ENCODE measurements at places on chromosomes 12 and 14.

DNA sequence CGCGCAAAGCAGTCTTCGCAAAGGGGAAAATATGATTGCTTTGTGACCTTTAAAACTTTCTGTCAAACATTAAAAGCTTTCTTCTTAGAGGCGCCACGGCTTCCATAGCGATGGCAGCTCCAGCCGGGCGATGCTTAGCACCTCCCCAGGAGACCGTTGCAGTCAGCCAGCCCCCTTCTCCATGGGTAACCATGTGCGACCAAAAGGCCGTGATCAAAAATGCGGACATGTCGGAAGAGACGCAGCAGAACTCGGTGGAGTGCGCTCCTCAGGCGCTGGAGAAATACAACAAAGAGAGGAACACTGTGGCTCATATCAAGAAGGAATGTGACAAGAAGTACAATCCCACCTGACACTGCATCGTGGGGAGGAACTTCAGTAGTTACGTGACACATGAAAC, 12.7 kb upstream of the STON2 start:
- DNase-seq, result no peak

GRCh38 chr14:71536927-71537772, 395.1 kb upstream of the RGS6 start:
- DNase-seq, result no peak

GRCh38 chr12:119842380-119842779, 34.7 kb downstream of the CIT start:
- DNase-seq, result no peak

DNA sequence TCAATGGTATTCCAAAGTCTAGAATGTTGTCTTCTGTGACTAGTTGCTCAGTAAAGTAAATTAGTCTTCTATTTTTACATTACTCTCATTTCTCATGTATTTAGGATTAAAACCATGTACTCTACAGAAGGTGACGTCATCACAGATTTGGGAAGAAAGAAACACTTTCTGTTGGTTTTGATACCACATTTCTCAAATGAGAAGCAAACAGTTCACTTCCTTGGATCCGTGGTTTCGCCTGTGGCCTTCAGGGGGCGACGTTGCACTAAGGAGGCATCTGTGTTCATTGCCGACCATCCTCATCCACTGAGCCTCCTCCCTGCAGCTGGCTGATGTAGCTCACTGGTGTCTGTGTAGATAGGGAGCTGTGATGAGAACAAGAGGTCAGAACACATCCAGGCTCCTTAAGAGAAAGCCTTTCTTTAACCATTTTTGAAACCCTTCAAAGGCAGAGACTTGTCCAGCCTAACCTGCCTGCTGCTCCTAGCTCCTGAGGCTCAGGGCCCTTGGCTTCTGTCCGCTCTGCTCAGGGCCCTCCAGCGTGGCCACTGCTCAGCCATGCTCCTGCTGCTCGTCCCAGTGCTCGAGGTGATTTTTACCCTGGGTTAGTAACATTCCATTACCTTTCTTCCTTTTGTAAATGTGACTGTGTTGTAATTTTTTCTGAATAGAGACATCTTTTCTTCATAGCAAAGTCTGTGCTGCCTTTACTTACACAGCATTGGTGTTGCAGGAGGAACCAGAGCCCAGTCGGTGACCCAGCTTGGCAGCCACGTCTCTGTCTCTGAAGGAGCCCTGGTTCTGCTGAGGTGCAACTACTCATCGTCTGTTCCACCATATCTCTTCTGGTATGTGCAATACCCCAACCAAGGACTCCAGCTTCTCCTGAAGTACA, 220.6 kb upstream of the OR4E1 start:
- peak; percentile 31 for DNase-seq

GRCh38 chr12:132326646-132327045, 2.7 kb downstream of the GALNT9 start:
- no peak for DNase-seq

DNA sequence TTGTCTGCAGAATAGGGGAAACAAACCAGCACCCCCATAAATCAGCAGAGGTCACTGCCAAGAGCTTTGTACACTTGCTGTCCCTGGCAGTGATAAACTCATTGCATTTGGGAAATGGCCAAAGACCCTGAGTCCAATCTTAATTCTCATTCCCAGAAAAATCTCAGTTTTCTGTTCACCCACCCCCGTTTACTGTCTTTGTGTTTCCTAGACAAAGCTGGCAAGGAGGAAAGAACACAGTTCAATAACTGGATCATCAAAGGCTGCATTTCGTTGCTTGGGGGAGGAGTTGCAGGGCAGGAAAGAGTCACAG, 365.1 kb downstream of the DPF3 start:
- DNase-seq, result no peak

DNA sequence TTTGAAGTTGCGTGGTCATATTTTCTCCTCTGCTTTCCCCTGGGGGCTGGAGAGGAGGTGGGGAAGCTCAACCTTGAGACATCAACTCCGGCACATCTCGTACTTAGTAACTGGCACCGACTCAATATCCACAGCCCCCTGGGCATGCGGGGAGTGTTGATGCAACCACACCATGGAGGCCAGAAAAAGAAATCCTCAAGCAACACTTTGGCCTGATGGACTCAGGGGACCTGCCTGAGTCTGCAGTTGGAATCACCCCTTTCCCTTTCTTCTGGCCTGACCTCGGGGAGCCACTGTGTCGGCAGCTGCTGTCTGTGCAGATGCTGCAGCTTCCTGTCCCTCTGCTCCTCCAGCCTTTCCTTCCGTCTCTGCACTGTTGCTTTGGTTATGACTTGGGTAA, 11.4 kb upstream of the AACS start:
- DNase-seq, result no peak

- DNase-seq, result no peak
Measured at GRCh38 chr12:13326076-13326475, 129.6 kb downstream of the EMP1 start.

DNA sequence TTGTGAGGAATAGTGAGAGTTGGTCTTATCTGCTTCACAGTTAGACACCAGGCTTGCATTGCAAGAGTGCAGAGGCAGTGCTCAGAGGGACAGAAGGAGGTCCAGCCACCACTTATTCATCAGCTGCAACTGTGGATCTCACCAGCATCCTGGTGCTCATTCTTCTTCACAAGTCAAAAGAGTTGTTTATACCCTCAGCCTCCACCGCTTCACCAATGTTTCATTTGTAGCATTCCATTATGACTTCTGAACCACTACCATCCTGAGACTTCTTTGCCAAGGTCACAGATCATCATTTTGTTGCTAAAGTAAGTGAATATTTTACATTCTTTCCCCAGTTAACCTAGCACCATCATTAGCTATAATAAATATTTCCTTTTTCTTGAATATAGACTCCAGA, 230.5 kb upstream of the KITLG start:
- no peak for DNase-seq

DNA sequence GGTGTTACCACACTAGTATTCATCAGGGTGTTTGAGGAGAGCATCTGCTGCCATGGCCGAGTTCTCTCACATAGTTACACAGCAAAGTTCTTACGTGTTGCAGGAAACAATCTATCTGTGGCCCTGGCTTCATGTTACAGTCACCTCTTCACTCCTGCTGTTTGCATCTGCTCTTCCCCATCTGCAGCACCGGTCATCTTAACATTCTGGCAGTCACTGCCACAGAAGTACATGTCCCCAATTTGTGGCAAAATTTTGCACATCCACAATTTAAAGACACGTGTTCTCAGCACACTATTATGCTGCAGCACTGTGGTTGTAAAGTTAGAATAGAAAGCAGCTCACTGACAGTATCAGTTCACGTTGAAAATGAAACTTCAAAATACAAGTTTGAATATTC, 23.2 kb downstream of the MAPK1IP1L start:
- DNase-seq, result no peak

DNA sequence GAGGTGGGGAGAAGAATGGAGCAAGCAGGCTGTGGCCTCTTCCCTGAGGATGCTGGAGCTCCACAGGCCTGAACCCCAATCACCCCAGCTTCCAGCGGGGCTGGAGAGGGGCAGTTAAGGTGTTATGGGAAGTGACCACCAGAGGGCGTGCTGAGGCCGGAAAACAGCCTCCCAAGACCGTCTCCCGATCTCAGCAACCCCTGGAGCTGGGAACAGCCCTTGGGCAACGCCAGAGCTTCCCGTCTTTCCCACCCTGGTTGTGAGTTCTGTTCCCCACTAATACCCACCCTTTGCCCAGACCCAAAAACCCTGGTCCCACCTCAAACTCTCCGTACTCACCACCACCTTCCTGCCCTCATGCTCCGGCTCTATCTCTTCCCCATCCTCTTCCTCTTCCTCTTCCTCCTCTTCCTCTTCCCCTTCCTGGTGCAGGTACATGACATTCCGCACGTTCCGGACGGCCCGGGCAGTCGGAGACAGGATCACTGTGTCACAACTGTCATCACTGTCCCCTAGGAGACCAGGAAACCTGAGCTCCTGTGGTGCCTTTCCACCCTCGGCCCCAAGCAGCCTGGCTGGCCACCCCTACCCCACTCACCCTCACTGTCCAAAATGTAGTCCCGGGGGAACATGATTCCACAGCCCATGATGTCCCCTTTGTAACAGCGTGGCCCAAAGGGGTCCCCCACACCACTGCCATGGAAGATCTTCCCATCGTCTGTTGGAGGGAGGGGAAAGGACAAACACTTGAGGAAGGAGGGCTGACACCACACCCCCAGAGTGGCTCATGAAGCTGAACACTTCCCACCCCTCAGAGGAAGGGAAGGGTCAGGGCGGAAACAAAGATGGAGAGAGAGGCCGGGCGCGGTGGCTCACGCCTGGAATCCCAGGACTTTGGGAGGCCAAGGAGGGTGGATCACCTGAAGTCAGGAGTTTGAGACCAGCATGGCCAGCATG, 12.9 kb downstream of the SPRYD3 start:
- peak; percentile 66 for DNase-seq

DNA sequence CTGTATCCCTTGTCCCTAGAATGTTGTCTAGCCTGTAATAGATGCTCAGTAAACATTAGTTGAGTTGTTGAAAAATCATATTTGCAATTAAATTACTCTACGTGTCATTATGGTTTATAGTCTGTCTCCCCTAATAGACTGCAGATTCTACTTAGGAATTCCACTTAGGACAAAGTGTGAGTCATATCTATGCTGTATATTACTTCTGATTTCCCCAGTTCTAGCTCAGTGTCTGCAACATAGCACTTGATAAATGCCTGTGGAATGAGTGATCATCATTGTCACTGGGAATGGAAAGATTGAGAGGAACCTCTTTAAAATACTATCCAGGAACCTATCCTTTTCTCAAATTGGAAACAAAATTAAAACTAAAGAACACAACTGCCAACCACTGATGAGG, 99.3 kb downstream of the TBX5 start:
- DNase-seq, result no peak

- no peak for DNase-seq
Measured at GRCh38 chr12:85441741-85442140, 161.7 kb downstream of the ALX1 start.

- DNase-seq, result no peak
Measured at GRCh38 chr14:78316786-78317185, 146.6 kb downstream of the NRXN3 start.

DNA sequence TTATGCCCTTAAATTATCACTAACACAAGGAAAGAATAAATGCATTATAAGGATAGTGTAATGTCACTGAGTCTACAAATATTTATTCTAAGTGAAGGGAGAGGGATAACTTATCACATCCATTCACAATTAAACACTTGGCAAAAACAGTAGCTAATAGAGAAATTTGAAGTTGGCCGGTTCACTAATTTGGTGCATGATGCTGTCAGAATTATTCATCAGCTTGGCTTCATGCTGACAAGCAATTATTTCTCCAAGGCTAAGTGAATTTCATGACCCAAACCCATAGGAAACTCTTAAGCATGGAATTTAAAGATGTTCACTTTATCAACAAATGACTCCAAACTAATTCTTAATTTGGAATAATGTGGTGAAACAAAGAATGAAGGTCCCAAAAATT, 25.0 kb upstream of the NR1H4 start:
- no peak for DNase-seq

DNA sequence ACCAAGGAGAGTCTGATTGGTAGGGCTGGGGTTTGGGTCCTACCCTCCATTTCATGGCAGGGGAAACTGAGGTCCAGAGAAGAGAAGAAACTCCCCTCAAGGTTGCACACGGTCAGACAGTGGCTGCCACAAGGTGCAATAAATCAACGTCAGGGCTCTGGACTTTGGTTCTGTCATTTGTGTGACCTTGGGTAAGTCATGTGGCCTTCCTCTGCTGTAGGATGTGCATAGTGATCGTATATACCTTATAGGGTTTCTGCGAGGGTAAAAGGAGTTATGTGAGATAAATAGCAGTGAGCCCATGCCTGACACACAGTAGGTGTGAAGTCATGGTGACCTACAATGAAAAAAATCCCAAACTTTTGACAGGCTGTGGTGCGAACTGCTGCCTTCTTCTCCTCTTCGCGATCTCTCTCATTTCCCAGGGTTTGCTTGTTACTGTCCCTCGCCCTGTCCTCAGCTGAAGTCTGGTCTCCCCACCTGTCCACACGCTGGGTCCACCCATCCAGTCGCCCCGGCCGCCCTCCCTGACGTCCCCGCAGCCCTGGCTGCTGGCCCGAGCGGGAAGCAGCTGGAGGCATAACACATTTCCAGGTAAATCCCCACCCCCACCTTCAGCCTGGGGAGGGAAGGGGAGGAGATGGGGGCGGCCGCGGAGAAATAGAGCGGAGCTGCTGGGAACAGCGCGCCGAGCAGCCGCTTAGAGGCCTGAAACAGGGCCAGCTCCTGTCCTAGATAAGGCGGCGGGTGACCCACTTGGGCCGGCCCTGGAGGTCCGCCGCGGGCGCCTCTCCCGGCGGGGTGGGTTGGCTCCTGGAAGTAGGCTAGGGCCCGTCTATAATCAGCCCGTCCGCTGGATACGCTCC, 1.8 kb upstream of the FAM222A start:
- DNase-seq, result no peak

- DNase-seq, result no peak
Measured at GRCh38 chr14:80872645-80873044, 68.9 kb downstream of the CEP128 start.

DNA sequence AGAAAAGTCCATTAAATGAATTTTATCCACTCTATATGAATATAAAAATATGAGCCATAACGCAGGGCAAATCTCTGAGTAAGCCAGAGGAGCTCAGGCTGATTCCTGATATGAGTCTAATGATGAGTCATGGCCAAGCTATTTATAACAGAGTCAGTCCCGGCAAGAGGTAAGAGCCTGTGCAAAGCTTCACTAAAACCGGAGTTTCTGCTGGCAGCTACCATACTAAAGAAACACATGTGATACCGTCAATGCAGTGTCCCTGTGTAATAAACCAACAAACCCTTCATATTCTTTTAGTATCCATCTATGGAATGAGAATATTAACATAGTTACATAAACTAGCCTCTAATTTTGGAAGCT, 319.4 kb downstream of the KCNC2 start:
- DNase-seq, result no peak

Data from effector CD4-positive, alpha-beta T cell (primary cell).